ENCODE measurements at places on chromosomes 7 and 10.

DNA sequence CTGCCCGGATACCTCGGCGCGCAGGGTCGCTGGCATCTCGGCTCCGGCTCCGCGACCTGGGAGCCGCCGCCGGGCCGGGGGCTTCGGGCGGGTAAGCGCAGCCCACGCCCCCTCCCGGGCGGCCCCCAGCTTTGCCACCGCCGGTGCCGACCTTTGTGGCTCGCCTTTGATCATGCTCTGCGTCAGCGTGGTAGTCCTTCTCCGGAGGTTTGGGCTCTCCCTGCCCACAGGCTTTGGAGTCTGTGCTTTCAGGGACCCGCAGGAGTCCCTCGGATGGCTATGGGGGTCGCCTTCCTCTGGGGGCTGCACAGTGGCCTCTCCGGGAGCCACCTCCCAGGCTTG, 7.3 kb downstream of the ATP6V1F start:
- no peak for DNase-seq

GRCh38 chr7:142125256-142125955, 13.9 kb downstream of the MGAM2 start:
- no peak for DNase-seq

DNA sequence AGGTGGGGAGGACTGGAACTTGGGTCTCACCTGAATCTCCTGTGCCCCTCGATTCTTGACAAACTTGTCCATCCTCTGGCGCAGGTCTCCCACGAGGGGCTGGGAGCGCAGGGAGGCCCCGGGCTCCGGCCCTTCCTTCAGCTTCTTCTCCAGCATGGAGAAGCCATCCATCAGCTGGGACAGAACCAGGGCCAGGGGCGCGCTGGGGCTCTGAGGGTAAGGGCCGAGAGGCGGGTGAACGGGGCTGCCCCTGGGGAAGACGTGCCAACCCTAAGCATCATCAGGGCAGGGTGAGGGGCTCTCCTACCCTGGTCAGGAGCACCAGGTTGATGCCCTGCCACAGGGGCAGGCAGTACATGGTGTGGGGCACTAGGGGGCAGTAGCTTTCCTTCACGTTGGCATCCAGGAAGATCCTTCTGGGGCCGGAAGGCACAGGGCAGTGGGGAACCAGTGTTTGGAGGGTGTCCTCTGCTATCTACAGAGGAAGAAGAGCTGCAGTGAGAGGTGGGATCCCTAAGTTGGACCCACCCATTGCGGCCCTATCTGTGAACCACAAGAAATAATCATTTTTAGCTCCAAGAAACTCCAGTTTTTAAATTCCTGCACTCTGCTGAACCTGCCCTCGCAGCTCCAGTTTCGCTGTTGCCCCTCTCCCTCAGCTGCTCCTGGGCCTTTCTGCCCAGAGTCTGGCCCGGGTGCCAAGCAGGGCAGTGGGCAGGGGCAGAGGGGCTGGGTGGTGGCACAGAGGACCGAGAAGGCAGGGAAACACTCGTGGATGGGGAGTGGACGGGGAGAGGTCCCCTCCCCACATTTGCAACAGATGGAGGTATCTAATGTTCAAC, 10.8 kb upstream of the PYROXD2 start:
- DNase-seq: peak; percentile 31

DNA sequence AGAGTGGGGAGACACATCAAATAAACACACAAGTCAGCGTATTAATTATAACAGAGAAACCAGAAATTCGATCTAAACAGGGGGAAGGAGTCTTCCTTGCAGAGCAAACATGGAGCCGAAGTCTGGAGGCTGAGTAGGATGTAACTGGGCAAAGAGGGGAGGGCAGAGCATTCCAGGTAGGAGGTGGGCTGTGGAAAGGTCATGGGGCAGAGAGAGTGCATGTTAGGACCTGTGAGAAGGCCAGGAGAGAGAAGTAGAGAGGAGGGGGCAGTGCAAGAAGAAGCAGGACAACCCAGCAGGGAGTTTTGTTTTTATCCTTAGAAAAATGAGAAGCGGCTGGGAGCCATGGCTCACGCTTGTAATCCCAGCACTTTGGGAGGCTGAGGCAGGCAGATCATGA, 130.8 kb upstream of the GPR26 start:
- DNase-seq: no peak

GRCh38 chr7:52719677-52720076, 315.8 kb upstream of the POM121L12 start:
- DNase-seq: no peak

- DNase-seq: no peak
Measured at GRCh38 chr7:156944876-156945275, 4.6 kb upstream of the NOM1 start.

DNA sequence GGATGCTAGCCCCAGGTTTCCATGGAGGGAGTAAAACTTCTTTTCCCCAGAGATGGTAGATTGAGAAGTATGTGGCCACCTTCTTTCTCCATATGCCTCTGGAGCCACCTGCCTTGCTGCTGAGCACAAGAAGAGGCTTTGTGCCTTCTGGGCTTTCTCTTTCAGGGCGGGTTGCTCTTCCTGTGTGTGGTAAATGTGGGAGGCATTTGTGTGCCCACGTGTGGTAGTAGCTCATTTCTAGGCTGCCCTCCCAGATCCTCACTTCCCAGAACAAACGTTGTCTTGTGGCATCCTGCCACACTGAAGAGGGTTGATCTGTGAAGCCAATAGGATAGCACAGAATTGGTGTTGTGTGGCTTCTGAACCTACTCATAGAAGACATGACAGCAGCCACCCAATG, 342.0 kb upstream of the PODXL start:
- DNase-seq: no peak

GRCh38 chr7:84809877-84810276, 377.0 kb downstream of the SEMA3D start:
- DNase-seq: no peak

- no peak for DNase-seq
Measured at GRCh38 chr7:30549931-30550493, 44.7 kb upstream of the GARS1 start.

DNA sequence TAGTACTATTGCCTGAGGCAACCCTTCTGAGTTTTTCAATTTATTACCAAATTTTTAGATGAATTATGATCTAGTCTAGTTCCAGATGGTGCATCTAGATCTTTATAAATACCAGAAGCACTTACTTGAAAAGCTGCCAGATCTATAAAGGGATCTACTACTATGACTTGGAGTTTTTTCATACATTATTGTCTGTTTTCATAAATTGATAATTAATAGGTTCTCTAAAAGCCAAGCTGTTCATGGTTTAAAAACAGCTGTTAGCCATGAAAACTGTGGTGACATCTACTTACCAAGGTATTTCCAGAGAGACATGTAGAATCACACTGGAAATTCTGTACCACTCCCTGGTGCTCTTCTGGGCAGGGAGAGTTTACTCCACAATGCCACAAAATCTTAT, 786.5 kb upstream of the C7orf33 start:
- no peak for DNase-seq

GRCh38 chr7:124322561-124322960, 289.7 kb upstream of the TMEM229A start:
- DNase-seq: no peak

DNA sequence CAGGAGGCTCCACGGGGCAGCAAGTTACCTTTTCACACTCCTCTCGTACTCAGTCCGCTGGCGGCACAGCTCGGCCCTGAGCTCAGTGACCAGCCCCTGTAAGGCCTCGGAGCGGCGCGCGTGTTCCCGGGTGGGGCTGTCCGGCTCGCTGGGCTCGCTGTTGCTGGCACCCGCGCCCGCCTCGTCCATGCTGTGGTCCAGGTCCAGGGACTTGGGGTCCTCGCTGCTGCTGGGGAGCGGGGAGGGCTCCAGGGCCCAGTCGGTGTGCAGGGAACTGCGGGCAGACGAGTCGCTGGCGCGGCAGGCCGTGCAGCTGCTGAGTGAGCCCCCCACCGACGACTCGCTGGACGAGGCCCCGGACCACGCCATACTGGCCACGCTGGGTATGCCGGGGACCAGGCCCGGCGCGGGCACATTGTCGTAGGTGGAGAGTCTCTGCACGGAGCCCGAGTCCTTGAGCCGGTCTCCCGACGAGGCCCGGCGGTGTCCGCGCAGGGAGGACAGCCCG, 143.8 kb downstream of the MAPK8 start:
- DNase-seq: no peak

- DNase-seq: no peak
Measured at GRCh38 chr7:76233538-76234281, 32.0 kb downstream of the SRRM3 start.

- no peak for DNase-seq
Measured at GRCh38 chr7:92072708-92073107, 61.6 kb downstream of the CYP51A1 start.

GRCh38 chr10:96904648-96905047, 72.5 kb downstream of the LCOR start:
- DNase-seq: no peak

GRCh38 chr7:41872966-41873365, 170.1 kb upstream of the INHBA start:
- no peak for DNase-seq

GRCh38 chr10:27494116-27494805, 9.8 kb upstream of the RAB18 start:
- no peak for DNase-seq

- no peak for DNase-seq
Measured at GRCh38 chr7:157309988-157310668, 26.7 kb upstream of the DNAJB6 start.

DNA sequence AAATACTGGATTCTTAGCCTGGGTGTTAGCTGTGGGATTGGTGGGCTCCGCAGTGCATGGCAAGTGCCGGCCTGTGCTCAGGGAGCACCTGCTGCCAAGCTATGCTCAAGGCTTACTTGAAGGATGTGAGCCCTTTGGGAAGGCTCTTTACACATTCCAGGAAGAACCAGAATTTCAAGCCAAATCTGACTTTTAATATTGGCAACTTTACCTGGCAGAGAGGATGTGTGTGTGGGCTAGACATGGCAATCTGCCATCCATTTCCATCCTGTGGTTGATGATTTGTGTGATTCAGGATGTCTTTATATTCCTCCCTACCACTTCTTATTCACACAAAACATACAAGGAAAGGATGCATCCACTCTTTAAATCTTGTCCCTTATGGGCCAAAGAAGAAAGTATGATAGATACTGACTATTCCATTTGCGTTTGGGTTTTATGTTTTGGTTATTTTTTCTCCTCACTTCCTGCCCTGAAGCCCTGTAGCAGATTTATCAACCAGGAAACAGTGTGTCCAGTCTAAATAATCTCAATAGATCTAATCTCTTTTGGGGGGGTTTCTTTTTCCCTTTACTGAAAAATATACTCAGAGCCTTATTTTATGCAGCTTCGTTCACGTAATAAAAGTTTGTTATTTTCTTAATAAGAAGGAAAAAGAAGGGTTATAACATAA, 247.1 kb downstream of the COBL start:
- no peak for DNase-seq

DNA sequence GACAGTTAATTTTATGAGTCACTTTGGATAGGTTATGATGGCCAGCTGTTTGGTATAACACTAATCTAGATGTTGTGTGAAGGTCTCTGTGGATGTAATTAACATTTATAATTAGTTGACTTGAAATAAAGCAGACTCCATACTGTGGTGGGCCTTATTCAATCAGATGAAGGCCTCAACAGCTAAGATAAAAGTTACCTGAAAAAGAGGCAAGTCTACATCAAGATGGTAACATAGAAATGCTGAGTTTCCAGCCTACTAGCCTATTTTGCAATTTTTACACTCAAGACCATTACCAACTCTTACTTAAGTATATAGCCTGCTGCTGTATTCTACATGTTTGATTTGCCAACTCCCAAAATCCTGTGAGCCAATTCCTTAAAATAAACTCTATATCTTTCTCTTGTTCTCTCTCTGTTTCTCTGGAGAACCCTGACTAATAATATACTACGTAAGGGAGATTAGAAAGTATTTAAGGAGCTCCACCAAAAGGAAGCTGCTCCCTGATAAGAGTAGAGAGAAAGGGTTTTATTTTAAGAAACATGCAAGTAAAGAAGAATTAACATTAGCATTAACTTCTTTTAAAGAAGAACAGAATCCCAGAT, 42.7 kb downstream of the ZNF438 start:
- no peak for DNase-seq

GRCh38 chr10:21336476-21337170, 188.9 kb downstream of the SKIDA1 start:
- DNase-seq: no peak

- DNase-seq: no peak
Measured at GRCh38 chr10:124152139-124153022, 59.0 kb upstream of the CHST15 start.

- no peak for DNase-seq
Measured at GRCh38 chr7:31633894-31634494, 53.0 kb upstream of the PPP1R17 start.

DNA sequence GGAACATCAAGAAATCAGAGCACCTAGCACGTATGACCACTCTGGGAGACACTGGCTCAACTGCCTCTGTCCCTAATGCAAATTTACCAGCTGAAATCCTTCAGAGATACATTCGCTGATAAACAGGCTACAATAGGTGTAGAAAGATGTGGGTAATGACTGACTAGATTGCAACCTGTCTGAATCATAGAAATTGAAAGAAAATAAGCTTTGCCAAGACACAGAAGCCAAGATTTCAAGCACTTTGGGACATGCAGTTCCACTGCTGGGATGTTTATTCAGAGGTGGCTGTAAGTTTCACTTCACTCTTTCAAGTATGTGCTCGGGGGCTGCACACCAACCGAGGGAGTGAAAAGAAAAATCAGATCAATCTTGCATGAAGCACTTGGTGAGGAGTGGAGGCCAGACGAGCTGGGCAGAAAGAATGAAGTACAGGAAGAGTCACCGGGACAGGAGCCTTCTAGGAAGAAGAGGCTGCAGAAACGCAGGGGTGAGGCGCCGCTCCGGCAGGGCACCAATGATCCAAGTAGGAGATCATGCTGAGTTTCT, 276.7 kb downstream of the PARD3 start:
- DNase-seq: no peak

DNA sequence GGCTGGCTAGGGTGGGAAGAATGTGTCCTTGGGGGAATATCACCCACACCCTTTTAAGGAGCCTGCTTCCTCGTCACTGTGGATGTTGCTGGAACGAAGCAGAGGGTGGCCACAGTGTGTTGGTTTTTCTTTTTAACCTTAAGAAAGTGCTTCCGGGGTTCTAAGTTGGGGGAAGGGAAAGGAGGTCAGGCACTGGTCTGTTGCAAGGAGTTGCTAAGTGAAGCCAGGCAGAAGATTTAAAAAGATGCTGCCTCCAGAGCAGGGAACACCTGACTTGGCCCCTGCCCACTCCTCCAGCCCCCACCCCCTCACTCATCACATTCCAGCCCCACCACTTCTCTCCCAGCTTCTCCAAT, 213.1 kb downstream of the EMX2 start:
- DNase-seq: no peak

DNA sequence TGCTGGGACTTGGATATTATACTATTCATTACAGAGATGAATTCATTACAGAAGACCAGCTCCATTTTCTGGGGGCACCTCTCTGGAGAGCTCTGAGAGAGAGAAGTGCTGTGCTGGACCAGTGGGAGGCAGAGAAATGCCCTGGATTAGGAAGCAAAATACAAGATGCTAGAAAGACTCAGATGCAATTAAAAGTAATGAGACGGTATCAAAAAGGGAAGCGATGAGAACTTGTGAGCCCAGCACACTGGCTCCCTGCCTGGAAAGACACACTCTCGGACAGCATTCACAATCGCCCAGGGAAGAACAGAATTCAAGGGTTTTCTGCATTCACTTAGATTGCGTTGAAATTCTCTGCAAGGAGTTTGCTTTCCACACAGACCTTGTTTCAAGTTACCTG, 3.5 kb upstream of the FRAT2 start:
- no peak for DNase-seq
